Mesothelial cell of epicardium (in vitro differentiated cells): ENCODE measurements at places on chromosomes 3 and 15.

DNA sequence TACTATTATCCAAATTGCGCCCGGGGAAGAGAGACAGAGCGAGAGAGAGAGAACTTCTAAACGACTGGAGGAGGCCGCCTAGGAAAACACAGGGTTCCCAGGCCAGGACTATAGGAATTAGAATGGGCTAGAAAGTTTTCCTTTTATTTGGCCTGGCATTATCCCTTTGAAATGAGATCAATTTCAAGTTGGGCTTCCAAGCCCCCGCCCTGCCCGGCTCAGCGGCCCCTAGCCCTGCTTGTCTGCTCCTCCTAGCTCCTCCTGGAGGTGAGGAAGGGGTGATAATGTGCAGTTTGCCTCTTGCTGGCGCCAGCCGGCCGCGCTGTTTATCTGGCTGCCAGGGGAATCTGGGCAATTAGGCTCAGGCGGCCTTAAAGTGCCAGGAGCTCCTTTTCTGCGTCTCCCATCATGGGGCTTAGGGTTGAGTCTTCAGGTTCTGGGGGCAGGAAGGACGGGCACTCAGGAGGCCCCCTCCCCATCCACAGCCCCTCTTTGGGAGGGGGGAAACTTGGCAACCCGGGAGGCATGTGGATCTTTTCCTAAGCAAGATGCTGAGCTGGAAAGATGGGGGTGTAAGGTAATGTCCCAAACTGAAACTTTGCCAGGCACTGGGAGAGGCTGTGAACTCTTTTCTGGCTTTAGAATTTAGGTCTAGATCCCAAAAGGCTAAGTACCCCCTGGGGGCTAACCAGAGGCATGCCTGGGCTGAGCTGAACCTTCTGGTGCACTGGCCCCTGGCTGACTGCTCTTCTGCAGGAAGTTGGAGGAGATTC lies 5.5 kb downstream of the SMAD6 start:
- peaks cover 71% of the 10 kb centered on the region for H3K4me1 ChIP-seq
- H3K27ac ChIP-seq: peak overlapping the region; percentile 91
- peaks cover 34% of the 10 kb centered on the region for H3K36me3 ChIP-seq
- H3K27me3 ChIP-seq: no peaks in the 10 kb centered on the region
- peak overlapping the region; percentile 94 for H3K4me3 ChIP-seq
- DNase-seq: peak; percentile 35

GRCh38 chr3:27533718-27534573 lies 49.8 kb upstream of the SLC4A7 start:
- no peak overlapping the region for H3K4me3 ChIP-seq
- peak overlapping the region; percentile 21 for H3K27ac ChIP-seq
- H3K27me3 ChIP-seq: no peaks in the 10 kb centered on the region

GRCh38 chr3:123683505-123684154 lies 98.8 kb upstream of the HACD2 start:
- DNase-seq: no peak
- H3K36me3 ChIP-seq: no peaks in the 10 kb centered on the region
- peaks cover 33% of the 10 kb centered on the region for H3K4me1 ChIP-seq
- H3K27ac ChIP-seq: no peak overlapping the region
- H3K27me3 ChIP-seq: no peaks in the 10 kb centered on the region

DNA sequence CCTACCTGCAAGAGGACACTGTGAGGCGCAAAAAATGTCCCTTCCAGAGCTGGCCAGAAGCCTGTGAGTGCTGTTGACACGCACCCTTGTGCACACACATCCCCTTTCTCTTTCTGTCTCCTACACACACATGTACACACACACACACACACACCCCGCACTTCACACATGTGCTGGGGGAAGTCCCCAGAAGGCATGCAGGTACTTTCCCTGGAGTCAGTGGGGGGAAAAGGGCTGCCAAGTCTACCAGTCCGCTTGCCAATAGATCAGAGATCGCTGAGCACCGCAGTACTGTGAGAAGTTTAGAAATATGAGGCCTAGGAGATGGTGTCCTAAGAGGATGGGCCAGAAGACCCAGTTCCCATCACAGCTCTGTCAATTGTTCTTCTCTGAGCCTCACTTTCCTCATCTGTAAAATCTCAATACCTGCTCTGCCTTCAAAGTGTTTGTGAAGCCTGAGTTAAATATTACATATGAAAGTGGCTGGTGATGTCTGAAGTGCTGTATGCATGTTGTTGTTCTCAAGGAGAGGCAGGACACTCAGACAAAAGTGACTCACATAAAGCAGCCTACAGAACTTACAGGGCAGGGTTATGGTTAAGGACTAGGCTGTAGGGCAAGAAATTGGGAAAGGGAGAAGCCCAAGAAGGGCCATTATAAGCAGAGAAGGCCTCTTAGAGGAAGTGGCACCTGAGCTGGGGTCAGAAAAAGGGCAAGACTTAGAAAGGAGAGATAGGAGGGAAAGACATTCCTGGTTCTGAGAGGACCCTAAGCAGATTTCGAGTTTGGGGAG lies 6.8 kb downstream of the IL17RE start:
- H3K4me1 ChIP-seq: no peaks in the 10 kb centered on the region
- no peak overlapping the region for H3K4me3 ChIP-seq
- no peak for DNase-seq
- H3K27me3 ChIP-seq: no peaks in the 10 kb centered on the region

GRCh38 chr15:75238150-75238549 lies 20.0 kb upstream of the GOLGA6C start:
- peaks cover 16% of the 10 kb centered on the region for H3K27me3 ChIP-seq
- no peak overlapping the region for H3K4me3 ChIP-seq
- H3K4me1 ChIP-seq: no peaks in the 10 kb centered on the region
- no peak overlapping the region for H3K27ac ChIP-seq

DNA sequence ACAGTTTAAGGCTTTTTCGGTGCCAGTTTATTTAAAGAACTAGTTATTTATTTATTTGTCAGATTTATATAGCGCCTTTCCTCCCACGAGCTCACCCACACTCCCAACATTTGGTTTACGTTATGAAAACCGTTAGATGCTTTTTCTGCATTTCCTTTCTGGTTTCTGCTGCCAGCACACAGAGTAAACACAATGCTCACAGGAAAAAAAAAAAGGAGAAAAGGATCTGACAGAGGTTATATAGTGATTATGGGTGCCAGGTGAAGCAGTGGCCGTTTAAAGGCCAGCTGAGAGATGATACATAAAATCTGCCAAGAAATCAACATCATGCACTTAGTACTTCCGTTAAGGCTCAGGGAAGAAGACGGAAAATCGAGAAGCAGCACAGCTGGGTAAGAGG lies 37.9 kb downstream of the ETV5 start:
- no peak overlapping the region for H3K4me3 ChIP-seq
- peak overlapping the region; percentile 19 for H3K27ac ChIP-seq
- DNase-seq: no peak
- no peaks in the 10 kb centered on the region for H3K27me3 ChIP-seq

GRCh38 chr15:57797110-57797509 lies 90.6 kb downstream of the POLR2M start:
- no peak overlapping the region for H3K27ac ChIP-seq
- peaks cover 4% of the 10 kb centered on the region for H3K27me3 ChIP-seq
- H3K36me3 ChIP-seq: no peaks in the 10 kb centered on the region
- no peak overlapping the region for H3K4me3 ChIP-seq

DNA sequence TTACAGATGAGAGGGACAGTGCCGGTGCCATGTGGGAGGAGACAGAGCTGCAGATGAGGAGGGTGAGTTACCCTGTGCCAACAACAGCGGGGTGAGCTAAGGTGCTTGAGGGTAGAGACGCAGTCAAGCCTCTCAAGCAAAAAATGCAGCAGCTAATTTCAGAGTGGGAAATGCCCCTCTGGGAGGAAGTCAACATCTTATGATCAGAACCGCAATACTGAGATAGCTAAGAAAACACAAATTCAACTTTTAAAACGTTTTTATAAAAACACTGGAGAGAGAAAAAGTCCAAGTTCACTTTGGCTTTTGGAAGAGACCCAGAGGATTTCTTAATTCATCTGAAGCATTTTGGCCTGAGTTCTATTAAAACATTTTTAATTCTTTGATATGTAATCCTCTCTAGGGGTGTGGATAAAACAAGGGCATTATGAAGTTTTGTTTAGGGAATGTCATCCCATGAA lies 319.2 kb downstream of the SLC9A9 start:
- peaks cover 11% of the 10 kb centered on the region for H3K27me3 ChIP-seq
- H3K4me1 ChIP-seq: no peaks in the 10 kb centered on the region
- no peaks in the 10 kb centered on the region for H3K36me3 ChIP-seq
- no peak for DNase-seq

- H3K27ac ChIP-seq: no peak overlapping the region
- H3K27me3 ChIP-seq: peaks cover 14% of the 10 kb centered on the region
- no peaks in the 10 kb centered on the region for H3K36me3 ChIP-seq
- DNase-seq: no peak
- no peak overlapping the region for H3K4me3 ChIP-seq
- no peaks in the 10 kb centered on the region for H3K4me1 ChIP-seq
These were observed 73.4 kb downstream of the PLXNA1 start for GRCh38 chr3:127056281-127056680.

- H3K4me3 ChIP-seq: no peak overlapping the region
- no peak for DNase-seq
- H3K4me1 ChIP-seq: peaks cover 7% of the 10 kb centered on the region
These were observed 9.7 kb upstream of the EIF1B start for GRCh38 chr3:40299721-40300335.

- peaks cover 30% of the 10 kb centered on the region for H3K4me1 ChIP-seq
- DNase-seq: no peak
- H3K27ac ChIP-seq: peak overlapping the region; percentile 2
- no peaks in the 10 kb centered on the region for H3K36me3 ChIP-seq
- H3K4me3 ChIP-seq: no peak overlapping the region
These were observed 6.1 kb downstream of the PTX3 start for GRCh38 chr3:157442729-157443128.

DNA sequence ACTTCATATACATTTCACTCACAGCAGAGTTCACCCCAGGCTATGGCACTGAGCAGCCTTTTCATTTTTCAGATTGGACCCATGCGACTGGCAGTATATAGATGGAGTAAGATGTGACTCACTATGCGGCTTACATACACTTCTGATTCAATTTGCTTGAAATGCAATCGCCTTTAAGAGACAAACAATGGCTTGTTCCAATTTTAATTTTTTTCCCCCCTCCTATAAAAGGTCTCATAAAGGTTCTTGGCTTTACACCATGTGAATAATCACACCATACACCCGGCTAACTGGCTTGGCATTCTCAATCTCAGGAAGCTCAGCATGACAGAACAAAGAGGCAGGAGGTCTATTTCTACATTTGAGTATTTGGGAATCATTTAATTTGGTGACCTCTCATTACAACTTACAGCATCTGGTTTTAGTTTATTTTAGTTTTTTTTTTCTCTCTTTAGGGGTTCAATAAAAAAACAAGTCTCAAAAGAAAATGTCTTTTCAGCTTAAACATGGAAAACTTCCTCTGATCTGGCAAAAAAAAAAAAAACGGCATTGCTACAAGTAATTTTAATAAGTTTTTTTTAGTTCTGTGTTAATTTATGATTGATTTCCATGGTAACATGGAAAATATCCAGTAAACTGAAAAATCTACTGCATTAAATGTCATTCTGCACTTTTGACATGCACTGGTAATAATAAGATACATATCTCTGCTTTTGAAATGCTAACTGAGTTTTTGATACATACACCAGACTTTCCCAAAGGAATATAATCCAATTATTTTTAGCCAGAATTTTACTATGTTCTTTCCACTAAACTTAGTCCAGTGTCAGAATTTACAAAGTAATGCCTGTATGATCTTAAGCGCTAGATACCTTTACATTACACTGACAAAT lies 38.8 kb downstream of the GADL1 start:
- no peaks in the 10 kb centered on the region for H3K36me3 ChIP-seq
- H3K27ac ChIP-seq: peak overlapping the region; percentile 26
- H3K27me3 ChIP-seq: no peaks in the 10 kb centered on the region
- DNase-seq: no peak

DNA sequence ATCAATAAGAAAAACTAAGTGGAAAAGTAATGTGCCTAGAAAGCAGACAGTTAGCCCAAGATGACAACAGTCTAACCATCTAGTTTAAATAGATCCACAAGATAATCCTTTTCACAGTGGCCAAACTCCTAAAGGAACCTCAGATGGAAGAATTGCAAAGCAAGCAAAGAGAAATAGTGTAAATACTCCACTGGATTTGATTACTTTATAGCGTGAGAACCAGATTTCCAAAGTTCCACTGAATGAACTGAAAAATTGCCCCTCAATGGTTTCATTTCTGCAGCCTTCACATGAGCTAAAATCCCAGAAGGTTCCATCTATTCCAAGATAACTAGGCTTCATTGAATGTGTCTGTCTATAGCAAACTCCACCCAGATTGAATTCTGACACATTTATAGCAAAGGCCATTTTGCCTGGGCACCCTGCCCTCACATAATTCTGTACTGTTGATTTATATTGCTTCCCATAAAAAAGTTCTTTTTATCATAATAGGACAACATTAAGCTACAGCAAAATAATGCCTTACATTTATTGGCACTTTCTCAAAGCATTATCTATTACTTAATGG lies 129.7 kb upstream of the THBS1 start:
- H3K27ac ChIP-seq: no peak overlapping the region
- H3K36me3 ChIP-seq: no peaks in the 10 kb centered on the region
- no peak for DNase-seq
- peaks cover 25% of the 10 kb centered on the region for H3K4me1 ChIP-seq
- no peak overlapping the region for H3K4me3 ChIP-seq

- H3K27me3 ChIP-seq: no peaks in the 10 kb centered on the region
- no peaks in the 10 kb centered on the region for H3K4me1 ChIP-seq
- H3K36me3 ChIP-seq: no peaks in the 10 kb centered on the region
These were observed 743.3 kb upstream of the BCHE start for GRCh38 chr3:166580561-166580960.

- H3K4me3 ChIP-seq: no peak overlapping the region
- H3K4me1 ChIP-seq: peaks cover 7% of the 10 kb centered on the region
- no peaks in the 10 kb centered on the region for H3K36me3 ChIP-seq
- H3K27me3 ChIP-seq: peaks cover 5% of the 10 kb centered on the region
- DNase-seq: no peak
These were observed 163.2 kb upstream of the P2RY1 start for GRCh38 chr3:152671446-152672319.

DNA sequence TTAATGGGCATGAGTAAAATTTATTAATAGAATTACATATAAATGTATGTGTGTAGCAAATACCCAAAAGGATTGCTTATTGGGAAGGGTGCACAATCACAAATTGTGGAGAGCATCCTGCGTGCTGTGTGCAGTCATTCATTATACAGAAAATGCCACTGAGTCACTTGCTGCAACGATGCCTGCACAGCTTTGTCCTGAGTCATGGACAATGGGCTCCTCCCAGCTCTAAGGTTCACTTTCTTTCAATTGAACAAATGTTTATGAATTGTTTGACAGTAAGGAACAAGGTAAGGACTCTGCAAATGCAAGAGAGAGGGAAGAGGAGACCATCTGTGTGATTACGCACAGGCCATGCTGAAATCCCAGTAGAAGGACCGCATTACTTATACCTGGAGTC lies 18.7 kb downstream of the CFAP161 start:
- no peak for DNase-seq
- H3K36me3 ChIP-seq: no peaks in the 10 kb centered on the region
- H3K27ac ChIP-seq: no peak overlapping the region
- H3K4me3 ChIP-seq: no peak overlapping the region

GRCh38 chr3:136990826-136991225 lies 33.0 kb downstream of the IL20RB start:
- no peak overlapping the region for H3K27ac ChIP-seq
- H3K27me3 ChIP-seq: no peaks in the 10 kb centered on the region
- H3K4me3 ChIP-seq: no peak overlapping the region
- no peak for DNase-seq
